Body of pancreas (tissue), 4 donors: ENCODE measurements at places on chromosomes 1 and 21. TPM values are rescaled to one million over a fixed set of nuclear protein-coding genes. Genes with fewer than 3 reads are reported as not detected.

The VASH2 gene
- total RNA-seq: 1.6 TPM

- DNase-seq: no peak
Observed at GRCh38 chr1:222372221-222372620, 175.7 kb downstream of the HHIPL2 start.

GRCh38 chr1:205970486-205970885 lies 27.2 kb upstream of the SLC26A9 start:
- no peak for DNase-seq

The FLG gene
- total RNA-seq: not detected

DNA sequence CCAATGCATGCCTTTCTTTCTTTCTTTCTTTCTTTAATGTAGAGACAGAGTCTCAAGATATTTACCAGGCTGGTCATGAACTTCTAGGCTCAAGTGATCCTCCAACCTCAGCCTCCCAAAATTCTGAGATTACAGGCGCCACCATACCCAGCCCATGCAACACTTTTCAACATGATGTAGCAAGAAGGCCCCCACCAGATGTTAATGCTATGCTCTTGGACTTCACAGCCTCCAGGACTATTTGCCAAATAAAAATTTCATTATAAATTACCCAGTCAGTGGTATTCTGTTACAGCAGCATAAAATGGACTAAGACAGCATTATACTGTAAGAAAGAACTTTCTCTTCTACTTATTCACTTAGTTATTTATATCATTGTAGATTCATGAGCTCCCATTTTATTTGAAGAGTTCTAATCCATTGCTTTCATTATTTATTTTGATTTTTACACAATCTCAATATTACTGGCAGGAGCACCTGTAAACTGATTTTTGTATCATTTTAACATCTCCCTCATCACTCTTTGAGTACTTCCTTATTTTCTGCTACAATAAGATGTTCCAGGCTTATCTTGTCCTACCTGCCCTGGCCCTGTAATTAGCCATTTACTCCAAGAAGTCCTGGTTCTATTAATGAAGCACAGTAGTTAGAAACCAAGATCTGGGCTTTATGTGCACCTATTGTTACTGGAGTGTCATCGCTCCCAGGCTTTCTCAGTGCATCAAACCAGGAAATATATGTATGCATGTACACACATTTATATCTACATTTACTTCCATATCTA lies 4.8 kb upstream of the RCSD1 start:
- no peak for DNase-seq

The RGSL1 gene
- total RNA-seq: not detected

DNA sequence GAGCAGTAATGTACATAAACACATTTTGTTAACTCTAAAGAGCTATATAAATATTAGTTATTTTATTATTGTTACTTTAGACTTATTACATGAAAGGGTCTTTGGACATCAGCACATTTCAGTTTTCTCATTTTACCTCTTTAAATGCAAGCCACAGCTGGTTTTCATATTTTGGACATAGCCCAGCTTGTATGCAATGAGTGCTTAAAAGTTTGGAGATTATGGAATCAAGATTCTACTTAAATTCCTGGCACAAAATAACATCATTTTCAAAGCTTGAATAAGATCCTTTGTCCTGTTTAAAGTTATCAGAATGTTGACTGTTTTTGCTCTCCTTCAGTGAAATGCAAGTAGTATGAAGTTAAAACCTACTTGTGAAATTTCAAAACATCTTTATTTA lies 15.5 kb upstream of the LEPR start:
- DNase-seq: no peak
